ENCODE measurements at places on chromosomes 6 and 20.

GRCh38 chr20:8194721-8195120 lies 62.7 kb downstream of the PLCB1 start:
- no peak for DNase-seq

DNA sequence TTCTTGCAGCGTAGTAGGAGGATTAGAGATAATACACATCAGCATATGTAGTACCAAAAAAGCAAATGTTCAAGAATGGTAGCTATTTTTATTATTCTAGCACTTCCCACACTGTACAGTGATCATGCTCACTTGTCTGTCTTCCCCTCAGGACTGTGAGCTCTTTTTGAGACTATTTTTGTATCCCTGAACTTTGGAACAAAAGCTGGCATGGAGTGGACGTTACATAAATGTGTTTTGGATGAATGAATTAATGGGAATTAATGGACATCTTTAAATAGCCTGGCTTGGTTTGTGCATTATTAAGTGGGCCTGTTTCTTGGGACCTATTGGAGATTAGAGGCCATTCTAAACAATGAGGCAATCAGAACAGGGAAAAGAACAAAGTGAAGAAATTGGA lies 243.7 kb downstream of the CD83 start:
- DNase-seq = no peak

DNA sequence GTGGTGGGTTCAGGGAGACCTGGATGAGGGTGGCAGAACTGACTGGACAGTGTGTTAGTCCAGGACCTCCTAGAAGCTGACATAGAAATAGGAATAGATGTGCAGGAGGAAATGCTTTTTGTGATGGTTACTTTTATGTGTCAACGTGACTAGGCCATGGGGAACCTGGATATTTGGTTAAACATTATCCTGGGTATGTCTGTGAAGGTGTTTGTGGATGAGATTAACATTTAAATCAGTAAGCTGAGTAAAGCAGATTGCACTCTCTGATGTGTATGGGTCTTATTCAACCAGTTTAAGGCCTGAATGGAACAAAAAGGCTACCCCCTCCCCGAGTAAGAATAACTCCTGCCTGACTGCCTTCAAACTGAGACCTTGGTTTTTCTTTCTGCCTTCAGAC lies 219.3 kb downstream of the DHX35 start:
- no peak for DNase-seq

DNA sequence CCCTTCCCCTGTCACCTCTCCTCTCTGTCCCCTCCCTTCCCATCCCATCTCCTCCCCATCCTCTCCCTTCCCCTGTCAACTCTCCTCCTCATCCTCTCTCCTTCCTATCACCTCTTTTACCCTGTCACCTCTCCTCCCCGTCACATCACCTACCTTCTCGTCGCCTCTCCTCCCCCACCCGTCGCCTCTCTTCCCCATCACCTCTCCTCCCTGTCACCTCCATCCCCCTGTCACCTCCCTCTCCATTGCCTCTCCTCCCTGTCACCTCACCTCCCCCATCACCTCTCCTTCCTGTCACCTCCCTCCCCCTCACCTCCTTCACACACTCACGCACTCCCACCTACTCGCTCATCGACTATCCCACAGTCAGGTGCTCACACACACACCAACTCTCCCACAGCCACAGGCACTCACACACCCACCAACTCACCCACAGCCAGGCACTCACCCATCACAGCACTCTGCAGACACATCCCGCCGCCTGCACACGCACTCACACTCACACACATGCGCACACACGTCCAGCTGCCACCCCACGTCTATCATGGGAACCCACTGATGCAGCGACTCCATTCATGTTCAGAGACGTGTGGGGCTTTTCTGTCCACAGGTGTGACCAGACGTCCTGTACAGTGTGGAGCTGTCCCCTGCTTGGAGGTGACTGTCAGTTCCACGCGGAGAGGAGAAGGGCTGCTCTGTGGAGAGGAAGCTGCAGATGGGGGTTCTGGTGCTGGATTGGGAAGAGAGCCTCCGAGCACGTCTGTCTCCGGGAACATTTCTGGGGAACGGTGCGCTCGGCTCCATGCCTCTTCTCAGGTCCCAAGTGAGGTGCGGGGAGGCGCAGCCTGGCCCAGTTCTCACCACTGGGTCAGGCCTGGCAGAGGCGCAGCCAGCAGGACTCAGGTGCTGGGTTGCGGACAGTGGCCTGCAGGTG lies 184.3 kb downstream of the TTLL2 start:
- no peak for DNase-seq

DNA sequence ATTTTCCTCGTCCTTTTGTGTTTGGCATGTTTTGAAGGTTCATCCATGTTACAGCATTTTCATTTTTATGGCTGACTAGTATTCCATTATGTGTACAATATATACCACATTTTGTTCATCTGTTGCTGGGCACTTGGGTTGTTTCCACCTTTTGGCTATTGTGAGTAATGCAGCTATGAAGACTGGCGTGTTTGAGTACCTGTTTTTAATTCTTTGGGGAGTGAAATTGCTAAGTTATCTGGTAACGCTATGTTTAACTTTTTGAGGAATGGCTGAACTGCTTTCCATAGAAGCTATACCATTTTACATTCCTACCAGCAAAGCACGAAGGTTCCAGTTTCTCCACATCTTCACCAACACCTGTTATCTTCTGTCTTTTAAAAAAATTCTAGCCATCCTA lies 37.0 kb upstream of the MYL9 start:
- no peak for DNase-seq

- DNase-seq = peak; percentile 44
Measured at GRCh38 chr6:89432875-89433251, at the start of gene ANKRD6. TSS of gene ANKRD6 (plus strand) at chr6:89433152. CDS start at chr6:89566977, 133,825 bp downstream.

GRCh38 chr6:81909162-81909561 lies 156.7 kb upstream of the TENT5A start:
- no peak for DNase-seq

- no peak for DNase-seq
Measured at GRCh38 chr20:49367113-49367512, 89.3 kb upstream of the ZNFX1 start.

GRCh38 chr6:33250731-33251130 lies 20.9 kb downstream of the VPS52 start:
- DNase-seq = no peak

Measured in hematopoietic multipotent progenitor cell treated with erythropoietin and hydrocortisone succinate and interleukin-3 and kit ligand, for 17 days (in vitro differentiated cells).